ENCODE measurements at places on chromosomes 6 and 20.

GRCh38 chr20:1872459-1873097 is 22.6 kb upstream of the SIRPA start:
- DNase-seq = no peak

GRCh38 chr6:99780556-99780885 is 173.9 kb downstream of the PRDM13 start:
- no peak for DNase-seq

DNA sequence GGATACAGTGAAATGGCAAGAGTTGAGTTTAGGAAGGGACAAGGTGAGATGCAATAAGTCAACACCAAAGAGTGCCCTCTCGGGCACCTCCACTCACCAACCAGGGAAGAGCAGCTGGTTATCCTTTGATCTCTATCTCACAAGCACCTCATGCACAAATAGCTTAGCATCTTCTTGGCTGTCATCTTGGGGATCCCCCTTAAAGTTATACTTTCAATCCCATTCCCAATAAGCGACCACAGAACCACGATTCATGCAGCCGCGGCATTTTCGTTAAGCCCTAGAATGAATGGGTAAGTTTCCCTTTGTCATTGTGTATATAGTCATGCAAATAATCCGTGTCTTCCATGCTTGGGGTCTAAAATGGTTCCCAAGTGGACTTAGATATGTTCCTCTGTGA is 73.5 kb downstream of the ADTRP start:
- DNase-seq = no peak

DNA sequence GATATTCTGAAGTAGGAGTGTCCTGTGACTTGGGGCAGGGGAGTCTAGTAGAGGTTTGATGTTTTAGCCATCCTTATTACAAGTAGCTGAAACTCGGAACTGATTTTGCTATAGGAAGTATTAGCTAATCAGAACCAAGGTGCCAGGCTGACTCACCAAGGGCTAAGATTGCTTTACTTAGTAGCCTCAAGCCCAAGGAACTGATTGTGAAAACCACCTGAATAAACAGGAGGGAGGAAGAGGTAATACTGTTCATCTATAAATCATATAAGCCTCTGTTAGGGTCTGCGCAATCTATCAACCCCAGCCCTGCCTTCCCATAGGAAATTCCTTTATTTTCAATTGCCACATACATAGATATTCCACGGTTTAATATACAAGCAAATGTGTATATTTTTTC is 54.4 kb downstream of the GNAS start:
- DNase-seq = no peak

GRCh38 chr6:30886897-30887255 is 2.6 kb downstream of the DDR1 start:
- DNase-seq = no peak

GRCh38 chr6:35318196-35319171 is 20.9 kb downstream of the DEF6 start:
- DNase-seq = no peak
